Memory B cell (primary cell): ENCODE measurements at places on chromosomes 3 and 15.

DNA sequence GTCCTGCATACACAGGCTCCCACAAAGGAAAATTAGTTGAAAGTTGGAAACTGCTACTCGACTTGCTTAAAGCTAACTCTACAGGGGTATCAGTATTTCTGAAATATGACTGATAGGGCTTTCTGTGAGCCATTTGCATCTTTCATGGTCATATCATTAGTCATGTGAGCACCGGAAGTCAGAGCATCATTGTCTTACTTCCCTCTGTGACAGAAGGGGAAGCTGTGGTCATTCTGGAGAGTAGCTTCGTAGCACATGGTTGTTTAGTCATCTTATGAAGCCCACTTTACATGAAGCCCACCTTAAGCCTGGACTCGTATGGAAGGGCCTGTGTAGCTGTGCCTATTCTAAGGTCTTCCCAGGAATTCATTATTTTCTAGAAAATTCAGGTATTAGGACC, 69.0 kb downstream of the COL6A5 start:
- DNase-seq = no peak

DNA sequence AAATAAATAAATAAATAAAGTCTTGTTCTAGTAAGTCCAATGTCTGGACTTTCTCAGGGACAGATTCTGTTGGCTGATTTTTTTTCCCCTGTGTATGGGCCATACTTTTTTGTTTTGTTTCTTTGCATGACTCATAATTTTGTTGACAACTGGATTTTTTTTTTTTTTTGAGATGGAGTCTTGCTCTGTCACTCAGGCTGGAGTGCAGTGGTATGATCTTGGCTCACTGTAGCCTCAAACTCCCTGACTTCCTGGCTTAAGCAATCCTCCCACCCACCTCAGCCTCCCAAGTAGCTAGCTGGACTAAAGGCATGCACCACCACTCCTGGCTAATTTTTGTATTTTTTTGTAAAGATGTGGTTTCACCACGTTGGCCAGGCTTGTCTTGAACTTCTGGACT, 38.9 kb downstream of the TICRR start:
- no peak for DNase-seq

- peak; percentile 36 for DNase-seq
These were observed 258.9 kb downstream of the UACA start for GRCh38 chr15:70504299-70504951.

DNA sequence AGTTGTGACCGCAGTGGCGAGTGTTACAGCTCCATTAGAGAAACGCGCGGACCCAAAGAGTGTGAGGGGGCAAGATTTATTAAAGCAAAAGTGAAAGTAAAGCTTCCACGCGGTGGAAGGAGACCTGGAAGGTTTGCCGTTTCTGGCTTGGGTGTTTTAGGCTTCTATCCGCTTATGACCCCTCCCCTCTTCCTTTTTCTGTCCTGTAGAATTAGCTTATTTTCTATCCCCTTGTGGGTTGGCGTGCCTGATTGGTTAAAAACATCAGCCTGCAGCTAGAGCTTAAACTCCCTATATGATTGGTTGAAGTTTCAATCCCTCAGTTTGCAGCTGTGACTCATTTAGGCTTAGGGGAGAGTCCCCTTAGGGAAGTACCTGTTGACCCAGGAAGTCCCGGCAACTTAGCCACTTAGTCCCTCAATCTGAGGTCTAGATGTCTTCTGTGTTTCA, 39.6 kb downstream of the C3orf38 start:
- DNase-seq = no peak

GRCh38 chr15:81288616-81289015, 35.3 kb downstream of the STARD5 start:
- DNase-seq = no peak
